ENCODE measurements at places on chromosomes 16 and 17. TPM values are rescaled to one million over a fixed set of nuclear protein-coding genes. Genes with fewer than 3 reads are reported as not detected.

The COTL1 gene
- total RNA-seq = 137 TPM

The PRKCB gene
- 0.14 TPM for total RNA-seq

The C16orf96 gene
- total RNA-seq = not detected

The MAPK7 gene
- total RNA-seq = 19.1 TPM

The CNTNAP4 gene
- not detected for total RNA-seq

The CHST5 gene
- not detected for total RNA-seq

The ZNF768 gene
- 20.8 TPM for total RNA-seq

The PRR35 gene
- 0.07 TPM for total RNA-seq

The EVI2A gene
- 0.80 TPM for total RNA-seq

The KRTAP1-1 gene
- total RNA-seq = not detected

The CES3 gene
- not detected for total RNA-seq

The SPATA22 gene
- total RNA-seq = 0.65 TPM

The C17orf107 gene
- 0.50 TPM for total RNA-seq

The HOXB1 gene
- total RNA-seq = not detected
